ENCODE measurements at places on chromosomes 2 and 18.

GRCh38 chr2:186426153-186427016 is 59.7 kb upstream of the ZC3H15 start:
- no peak for DNase-seq

DNA sequence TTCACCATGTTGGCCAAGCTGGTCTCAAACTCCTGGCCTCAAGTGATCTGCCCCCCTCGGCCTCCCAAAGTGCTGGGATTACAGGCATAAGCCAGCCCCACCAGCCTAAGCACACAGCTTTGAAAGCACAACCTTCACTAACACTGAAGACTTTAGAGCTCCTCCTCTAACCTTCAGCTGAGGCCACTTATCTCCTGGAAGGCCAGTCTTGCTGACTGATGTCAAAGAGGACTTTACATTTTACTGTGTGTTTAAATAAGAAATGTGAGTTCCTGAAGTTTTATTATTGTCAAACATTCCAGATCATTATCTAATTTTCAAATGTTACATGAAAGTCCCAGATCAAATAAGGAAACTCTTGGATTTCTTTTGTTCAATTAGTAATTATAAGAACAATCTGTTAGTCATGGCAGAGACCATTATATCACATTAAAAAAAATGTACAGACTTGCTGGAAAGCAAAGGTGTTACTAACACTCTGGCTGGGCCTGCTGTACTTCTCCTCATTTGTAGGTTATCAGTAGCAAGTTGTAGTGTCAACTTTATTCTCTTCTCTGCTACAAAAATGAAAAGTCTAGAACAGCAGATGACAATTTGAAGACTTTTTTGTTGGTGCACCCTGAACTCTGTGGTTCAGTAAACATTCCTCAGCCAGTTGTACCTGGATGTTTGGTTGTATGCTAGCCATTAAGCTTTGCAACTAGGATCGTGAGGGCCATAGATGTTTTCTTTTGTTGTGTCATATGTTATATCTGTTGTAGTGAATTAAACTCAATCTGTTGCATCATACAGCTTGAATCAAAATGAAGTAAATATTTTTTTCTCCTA is 80.0 kb downstream of the AOX1 start:
- no peak for DNase-seq

- DNase-seq = no peak
Observed at GRCh38 chr18:69951182-69951581, 3.5 kb upstream of the CD226 start.

GRCh38 chr2:107137706-107138105 is 251.7 kb upstream of the ST6GAL2 start:
- DNase-seq = no peak

- no peak for DNase-seq
Observed at GRCh38 chr2:43110442-43110871, 115.9 kb downstream of the ZFP36L2 start.

Data from C1 segment of cervical spinal cord (tissue), 14 donors.